ENCODE measurements at places on chromosomes 4 and X. TPM values are rescaled to one million over a fixed set of nuclear protein-coding genes. Genes with fewer than 3 reads are reported as not detected.

The CXCL6 gene
- total RNA-seq, result 8.1 TPM

The ATP1B4 gene
- not detected for total RNA-seq

The TBX22 gene
- total RNA-seq, result not detected

The TAPT1 gene
- 16.8 TPM for total RNA-seq

The SCD5 gene
- total RNA-seq, result 39.8 TPM

The NRK gene
- not detected for total RNA-seq

The F8A3 gene
- total RNA-seq, result 0.32 TPM

The CT83 gene
- not detected for total RNA-seq

The KLKB1 gene
- not detected for total RNA-seq

Measured in GM23248 (cell line).